Left ventricle myocardium superior (tissue), 1 donor: ENCODE measurements at places on chromosomes 16 and 17. TPM values are rescaled to one million over a fixed set of nuclear protein-coding genes. Genes with fewer than 3 reads are reported as not detected.

DNA sequence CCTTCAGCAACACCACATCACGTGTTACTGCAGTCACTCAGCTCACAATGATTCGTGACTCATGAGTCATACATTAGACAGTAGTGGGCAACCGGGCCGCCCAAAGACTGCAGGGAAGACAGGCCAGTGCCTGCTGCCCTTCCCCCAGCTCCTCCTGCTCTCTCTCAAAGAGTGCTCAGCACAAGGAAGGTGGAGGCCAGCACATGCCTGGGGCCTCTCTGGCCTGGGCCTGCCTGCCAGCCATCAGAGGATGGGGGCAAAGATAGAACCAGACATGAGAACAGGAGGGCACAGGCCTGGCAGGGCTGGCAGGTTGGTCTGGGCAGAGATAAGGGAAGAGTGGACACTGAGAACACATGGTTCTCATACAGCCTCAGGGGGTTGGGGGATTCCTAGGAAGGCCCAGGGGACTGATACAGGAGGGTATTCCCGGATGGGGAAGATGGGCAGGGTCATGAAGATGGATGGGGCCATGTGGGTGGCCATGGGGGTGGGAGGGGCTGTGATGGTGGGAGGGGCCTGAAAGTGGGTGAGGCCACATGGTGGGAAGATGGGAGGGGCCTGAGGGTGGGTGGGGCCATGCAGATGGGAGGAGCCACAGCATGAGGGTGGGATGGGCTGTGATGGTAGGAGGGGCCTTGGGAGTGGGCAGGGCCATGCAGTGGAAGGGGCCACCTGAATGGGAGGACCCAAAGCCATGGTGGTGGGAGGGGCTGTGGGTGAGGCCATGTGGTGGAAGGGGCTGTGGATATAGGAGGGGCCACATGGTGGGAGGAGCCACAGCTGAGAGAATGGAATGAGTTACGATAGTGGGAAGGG, 29.0 kb downstream of the KATNB1 start:
- no peak for DNase-seq

GRCh38 chr17:39224778-39225307, 902 bp downstream of the STAC2 start:
- DNase-seq: no peak

GRCh38 chr17:42989726-42990652, 8.2 kb upstream of the RPL27 start:
- DNase-seq: no peak

The RHBDL3 gene
- 3.1 TPM for total RNA-seq

The SDK2 gene
- total RNA-seq: 1.5 TPM
